ENCODE measurements at places on chromosomes 12 and 14.

- DNase-seq = peak; percentile 43
Observed at GRCh38 chr14:34713681-34714319, 593 bp downstream of the CFL2 start.

GRCh38 chr14:99215277-99215676 lies 56.7 kb downstream of the BCL11B start:
- DNase-seq = no peak

DNA sequence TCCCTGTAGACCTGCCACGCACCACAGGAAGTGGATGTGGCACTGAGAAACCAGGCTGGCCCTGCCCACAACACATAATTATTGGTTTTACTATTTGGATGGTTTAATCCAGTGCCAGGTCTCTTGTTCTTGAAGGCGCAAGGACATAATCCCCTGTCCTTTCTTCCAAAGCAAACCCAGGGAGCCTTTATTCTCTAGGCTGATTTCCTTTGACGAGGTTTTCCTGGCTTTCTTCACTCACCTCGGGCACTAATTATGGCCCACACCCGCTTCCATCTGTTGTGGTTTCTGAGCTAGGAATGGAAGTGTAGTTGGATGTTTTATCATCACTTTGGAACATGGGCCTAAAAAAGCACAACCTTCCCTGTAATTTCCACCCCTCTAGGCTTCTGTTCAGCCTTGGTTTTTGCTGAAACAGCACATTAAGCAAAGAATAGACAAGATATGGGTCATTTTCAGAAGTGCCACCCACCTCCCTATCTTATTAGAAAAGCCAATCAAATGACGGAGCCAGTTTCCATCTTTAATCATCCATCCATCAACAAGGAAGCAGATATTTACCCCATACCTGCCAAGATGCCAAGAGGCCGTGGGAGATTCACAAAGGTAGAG lies 73.9 kb downstream of the PPP1R36 start:
- no peak for DNase-seq

GRCh38 chr12:92080911-92081285 lies 64.7 kb downstream of the BTG1 start:
- no peak for DNase-seq

- no peak for DNase-seq
Observed at GRCh38 chr14:47833011-47833410, 157.6 kb upstream of the MDGA2 start.

GRCh38 chr14:42947991-42948390 lies 1341.3 kb downstream of the LRFN5 start:
- no peak for DNase-seq

GRCh38 chr14:81179631-81180030 lies 41.1 kb downstream of the GTF2A1 start:
- DNase-seq = no peak

- DNase-seq = no peak
Observed at GRCh38 chr12:58388261-58388660, 446.9 kb downstream of the ATP23 start.

DNA sequence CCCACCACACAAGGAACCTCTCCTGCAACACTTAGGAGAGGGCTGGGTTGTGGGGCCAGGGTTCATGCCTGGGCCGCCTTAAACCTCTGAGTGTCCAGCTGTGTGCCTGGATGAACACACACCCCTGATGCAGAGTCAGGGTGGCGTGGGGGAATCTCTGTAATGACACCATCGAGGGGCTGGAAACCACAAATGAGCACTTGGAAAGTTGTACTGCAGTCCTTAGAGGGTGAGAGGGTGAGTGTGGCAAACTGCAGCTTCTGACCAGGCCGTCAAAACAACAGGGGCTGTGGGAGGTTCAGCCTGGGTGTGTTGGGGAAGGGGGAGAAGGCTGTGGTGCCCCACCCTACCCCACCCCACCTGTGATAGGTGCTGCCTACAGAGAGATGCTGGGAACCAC lies 12.4 kb upstream of the KRT5 start:
- no peak for DNase-seq

DNA sequence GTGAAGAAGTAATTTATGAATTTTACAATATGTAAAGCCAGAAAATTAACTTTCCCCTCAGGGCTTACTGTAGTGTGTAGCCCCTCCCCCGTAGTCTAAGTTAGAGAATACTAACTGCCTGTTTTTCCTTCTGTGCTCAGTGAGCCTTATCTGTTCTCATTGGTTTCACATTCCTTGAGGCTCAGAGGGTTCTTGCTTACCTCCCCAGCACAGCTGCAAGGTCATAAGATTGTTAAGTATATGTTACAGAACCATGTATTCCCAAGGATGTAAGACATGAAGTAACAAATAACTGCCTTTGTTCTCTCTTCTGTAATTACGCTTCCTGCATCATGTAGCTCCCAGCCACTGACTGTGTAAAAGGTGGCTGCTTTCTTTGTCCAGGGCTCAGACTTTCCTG lies 1351.1 kb downstream of the TMEM121 start:
- no peak for DNase-seq

DNA sequence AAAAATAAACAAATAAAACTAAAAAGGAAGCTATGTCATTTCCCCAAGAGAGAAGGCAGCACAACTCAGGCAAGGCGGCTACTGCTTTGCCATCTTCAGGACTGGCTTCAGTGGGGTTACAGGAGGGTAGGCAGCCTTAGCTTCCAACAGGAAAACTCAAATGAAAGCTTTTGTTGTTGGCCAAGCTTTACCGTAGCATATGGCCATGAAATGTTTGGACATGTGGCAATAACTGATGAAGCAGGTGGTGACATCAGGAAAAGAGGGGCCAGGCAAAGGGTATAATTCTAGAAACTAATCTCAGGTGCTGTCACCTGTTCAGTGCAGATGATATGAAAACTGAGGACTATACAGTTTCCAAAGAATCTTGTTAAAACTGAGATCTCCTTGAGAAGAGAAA lies 22.8 kb upstream of the NPFF start:
- DNase-seq = no peak

- DNase-seq = no peak
Observed at GRCh38 chr14:105912641-105913180, 386.3 kb downstream of the TMEM121 start.

- peak; percentile 33 for DNase-seq
Observed at GRCh38 chr12:12718853-12719252, 1.7 kb downstream of the CDKN1B start.

DNA sequence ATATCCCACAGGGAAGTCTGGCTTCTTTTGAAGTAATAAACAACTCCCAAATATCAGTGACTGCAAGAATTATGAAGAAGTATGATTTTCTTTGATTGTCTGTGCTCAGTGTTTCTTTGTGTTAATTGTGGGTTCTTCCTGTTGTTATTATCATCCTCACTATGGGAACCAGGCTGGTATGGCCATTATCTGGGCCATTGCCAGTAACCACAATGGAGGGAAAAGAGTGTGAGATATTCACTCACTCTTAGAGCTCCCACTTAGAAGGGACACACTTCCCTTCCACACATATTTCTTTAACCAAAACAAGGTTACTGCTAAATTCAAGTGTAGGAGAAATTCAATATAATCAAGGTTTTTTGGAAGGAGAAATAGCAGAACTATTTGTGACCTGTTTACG lies 503.7 kb downstream of the SLC6A15 start:
- DNase-seq = peak; percentile 41

- no peak for DNase-seq
Observed at GRCh38 chr12:15049461-15050153, 76.8 kb downstream of the PDE6H start.

GRCh38 chr14:73771848-73772638 lies 57.9 kb upstream of the PNMA1 start:
- peak; percentile 73 for DNase-seq

DNA sequence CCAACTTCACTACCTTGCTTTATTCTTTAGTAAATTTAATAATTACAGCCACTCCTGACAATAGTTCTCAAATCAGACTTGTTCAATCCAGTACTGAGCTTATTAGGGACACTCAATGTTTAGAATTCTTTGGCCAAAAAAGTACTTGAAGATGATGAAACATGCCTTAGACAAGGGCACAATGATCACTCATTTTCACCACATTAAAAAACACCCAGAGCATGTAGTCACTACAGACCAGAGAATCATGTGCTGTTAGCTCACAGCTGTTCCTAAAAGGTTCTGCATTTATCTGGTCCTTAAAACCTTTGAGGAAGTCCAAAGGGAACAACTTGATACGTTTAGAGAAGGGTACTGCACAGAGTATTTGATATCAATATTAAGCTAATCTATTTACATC lies 98.7 kb downstream of the INSM2 start:
- no peak for DNase-seq

- no peak for DNase-seq
Observed at GRCh38 chr14:67167420-67168109, 21.7 kb upstream of the GARIN2 start.

DNA sequence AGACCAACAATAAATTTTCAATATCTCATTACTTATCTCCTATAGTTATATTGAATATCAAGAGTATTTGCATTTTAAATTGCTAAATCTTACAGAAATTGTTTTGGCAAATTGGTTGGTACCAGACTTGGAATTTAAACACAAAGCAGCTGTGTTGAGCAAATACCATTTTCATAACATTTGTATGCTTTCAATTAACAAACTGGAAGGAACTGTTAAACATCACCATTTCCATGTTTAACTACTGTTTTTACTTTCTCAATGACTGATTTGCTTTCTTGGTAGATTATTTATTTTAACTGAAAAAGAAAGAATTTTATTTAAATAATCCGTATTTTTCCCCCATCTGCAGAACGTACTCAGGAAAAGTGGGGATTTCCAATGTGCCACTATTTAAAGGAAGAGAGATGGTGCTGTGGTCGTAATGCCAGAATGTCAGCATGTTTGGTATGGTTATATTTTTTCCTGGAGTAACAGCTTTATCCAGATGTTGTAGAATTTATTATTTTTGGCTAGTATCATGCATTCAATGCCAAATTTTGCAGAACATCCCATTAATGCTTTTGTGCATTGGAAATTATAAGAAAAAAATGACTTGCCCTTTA lies 72.3 kb downstream of the METTL25 start:
- no peak for DNase-seq

GRCh38 chr12:32448586-32448985 lies 49.2 kb downstream of the FGD4 start:
- DNase-seq = peak; percentile 19

DNA sequence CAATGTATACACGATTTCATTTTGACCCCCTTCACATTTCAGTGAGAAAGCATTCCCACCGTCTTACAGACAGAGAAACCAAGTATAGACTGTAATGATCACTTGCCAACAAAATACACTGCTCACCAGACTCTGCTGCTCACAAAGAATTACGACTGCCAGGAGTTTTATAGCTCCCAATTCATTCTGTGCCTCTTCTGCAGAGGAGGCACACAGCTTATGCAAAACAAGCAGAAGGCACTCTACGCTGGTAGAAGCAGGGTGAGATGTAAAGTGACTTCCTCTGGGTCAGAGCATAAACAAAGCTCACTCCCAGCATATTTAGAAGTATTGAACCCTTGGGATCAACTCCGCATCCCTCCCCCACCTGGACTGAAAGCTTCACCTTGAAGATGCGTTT lies 14.6 kb downstream of the SPTB start:
- DNase-seq = no peak

DNA sequence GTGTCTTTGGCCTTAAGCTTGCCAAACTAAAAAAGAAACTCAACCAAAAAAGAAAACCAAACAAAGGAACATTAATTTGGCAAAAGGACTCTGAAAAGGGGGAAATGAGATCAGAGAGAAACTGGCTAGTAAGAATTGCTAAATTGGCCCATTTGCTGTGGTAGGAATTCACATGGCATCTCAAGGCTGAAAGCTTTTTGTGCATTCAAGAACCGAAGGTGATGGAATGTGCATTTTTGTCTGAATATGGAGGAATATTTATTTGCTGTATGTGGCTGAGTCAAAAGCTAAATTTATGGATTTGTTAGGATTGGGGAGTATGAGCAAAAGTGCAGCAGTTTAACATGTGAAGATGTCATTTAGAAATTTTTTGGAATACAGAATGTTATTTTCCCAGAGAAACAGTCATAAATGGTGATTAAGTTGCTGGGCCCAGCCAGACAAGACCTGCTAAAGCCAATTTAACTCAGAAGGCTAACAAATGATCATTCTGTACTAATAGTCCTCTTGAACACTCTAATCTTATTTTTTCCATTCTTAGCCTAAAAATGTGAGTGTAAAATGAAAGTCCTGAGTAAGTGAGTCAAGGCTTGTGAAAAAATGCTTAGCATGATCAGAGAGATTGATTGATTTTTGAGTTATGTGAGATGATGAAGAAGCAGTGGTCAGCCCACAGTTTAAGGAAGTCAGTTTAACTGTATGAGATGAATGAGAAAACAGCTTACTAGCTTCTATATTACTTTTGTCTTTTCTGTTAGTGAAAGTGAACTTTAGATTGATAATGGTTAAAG lies 94.1 kb downstream of the ANO6 start:
- DNase-seq = no peak

DNA sequence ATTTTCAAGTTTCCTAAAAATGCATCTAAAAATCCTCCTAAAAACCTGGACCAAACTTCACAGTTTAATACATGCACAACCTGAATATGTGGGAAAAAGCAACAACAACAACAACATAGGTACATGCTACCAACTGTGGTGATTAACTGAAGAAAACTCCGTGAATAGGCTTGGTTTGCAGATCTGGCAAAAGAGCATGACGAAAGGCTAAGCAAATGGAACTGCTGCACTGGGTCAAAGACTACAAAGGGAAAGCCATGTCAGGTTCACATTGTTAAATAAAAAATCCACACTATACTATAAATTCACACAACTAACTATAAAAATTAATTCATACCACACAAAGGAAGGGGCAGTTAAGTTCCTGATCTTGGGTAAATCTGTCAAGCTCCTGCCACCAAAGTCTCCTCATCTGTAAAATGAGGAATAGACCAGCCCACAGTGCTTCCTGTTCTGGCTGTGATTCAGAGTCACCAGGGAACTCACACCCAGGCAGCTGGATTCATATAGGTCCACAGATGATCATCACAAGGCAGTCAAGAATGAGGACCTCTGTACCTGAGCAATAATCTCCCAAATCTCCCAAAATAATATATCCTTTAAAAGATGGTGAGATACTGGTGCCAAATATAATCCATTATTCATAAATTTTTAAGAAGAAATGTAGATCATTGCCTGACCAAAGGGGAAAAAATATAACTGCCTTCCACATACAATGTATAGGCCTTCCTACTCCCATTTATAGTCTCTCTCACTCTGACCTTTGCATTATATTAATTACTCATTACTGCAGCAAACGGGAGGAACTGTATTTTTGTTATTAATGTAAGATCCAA lies 7.0 kb downstream of the CORO1C start:
- peak; percentile 17 for DNase-seq

DNA sequence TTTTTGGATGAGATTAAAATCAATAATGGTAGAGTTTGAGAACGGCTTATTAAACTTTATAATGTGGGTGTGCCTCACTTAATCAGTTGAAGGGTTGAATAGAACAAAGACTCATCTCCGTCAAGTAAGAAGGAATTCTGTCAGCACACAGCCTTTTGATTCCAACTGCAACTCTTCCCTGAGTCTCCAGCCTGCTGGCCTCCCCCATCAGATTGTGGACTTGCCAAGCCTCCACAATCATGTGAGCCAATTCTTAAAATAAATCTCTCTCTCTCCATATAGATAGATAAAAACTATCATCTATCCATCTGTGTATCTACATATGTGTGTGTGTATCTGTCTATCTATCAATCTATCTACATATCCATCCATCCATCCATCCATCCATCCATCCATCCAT lies 127.4 kb upstream of the BTG1 start:
- no peak for DNase-seq
